Uterine smooth muscle cell (primary cell): ENCODE measurements at places on chromosomes 11 and 22. TPM values are rescaled to one million over a fixed set of nuclear protein-coding genes. Genes with fewer than 3 reads are reported as not detected.

Gene GGTLC2
- total RNA-seq: not detected in 2 replicates

Gene HEPACAM
- under 0.01 TPM in 1 of 2 replicates, not detected in the other for total RNA-seq

Gene FADD
- 52.6 and 79.7 TPM in 2 replicates for total RNA-seq

Gene SPCS2
- 23.1 and 48.4 TPM in 2 replicates for total RNA-seq

Gene ADM2
- total RNA-seq: 1.8 and 7.0 TPM in 2 replicates

Gene TSSK2
- total RNA-seq: not detected in 2 replicates

Gene OR10D3
- not detected in 2 replicates for total RNA-seq
